ENCODE measurements at places on chromosomes 5 and 9.

GRCh38 chr5:149824846-149825245 is 94.7 kb downstream of the PPARGC1B start:
- ATAC-seq: no peak

DNA sequence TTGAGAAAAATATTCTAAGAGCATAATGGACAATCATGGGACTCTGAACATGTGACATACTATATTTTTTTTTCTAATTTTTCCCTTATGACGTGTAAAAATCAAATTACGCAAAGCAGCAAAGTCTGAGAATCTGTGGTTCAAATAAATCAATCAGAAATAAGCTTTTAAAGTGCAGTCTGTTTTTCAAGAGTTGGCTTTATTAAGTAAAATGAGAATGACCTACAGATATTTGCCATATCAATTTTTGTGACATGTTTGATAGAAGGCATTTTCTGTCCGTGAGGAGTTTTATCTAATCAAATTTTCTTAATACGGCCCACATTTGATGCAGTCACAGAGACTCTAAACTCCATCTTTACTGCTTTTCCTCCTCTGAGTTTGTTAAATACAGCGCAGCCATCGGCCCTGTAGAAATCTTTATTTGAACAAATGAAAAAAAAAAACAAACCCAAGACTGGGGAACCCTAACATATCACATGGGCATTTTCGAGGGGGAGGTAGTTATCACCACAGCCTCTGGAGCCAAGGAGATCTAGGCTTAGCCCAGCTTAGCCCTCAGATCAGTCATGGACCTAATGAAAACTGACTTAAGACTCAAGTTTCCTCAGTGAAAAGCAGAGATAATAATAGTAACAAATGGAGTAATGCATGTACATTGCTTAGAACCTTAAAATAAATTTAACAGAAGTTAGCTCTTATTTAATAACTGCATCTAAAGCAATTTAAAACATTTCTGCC is 263.6 kb upstream of the C9orf72 start:
- peak; percentile 82 for ATAC-seq

DNA sequence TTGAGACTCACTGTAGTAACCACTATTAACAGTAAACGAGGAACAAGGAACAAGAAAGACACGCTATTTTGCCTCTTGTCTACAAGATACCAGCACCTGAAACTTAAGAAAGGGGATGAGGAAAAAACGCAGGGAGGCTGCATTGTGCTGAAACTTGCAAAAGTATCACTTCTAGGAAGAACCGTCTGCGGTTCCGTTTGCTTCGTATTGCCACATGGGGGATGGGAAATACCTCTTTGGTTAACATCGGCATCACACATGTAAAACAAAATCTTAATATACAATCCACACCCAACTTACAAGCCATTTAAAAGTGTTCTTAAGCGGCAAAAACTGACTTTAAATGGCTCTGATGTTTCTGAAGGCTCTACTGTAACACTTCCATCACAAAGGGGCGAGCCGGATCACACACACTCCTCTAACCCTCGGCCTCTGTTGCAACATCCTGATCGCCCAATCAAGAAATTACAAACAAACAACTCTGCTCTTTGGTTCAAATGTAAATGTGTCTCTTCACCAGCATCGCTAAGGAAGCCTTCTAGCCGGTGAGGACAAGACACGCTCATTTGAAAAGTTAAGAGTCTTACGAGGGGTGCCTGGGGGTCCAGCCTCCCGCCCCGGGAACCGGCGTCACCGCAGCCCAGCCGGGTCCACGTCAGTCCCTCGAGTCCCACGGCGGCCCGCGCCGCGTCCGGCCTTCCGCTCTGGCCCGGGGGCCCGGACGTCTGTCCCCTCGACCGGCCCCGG is 621 bp downstream of the SEC16A start:
- no peak for ATAC-seq

GRCh38 chr9:2790466-2790865 is 53.4 kb downstream of the PUM3 start:
- ATAC-seq: no peak

- ATAC-seq: peak; percentile 45
Measured at GRCh38 chr5:141850244-141850768, 27.9 kb downstream of the PCDH1 start.

GRCh38 chr5:124701016-124701415 is 45.4 kb downstream of the ZNF608 start:
- ATAC-seq: no peak

GRCh38 chr5:128596071-128596470 is 58.0 kb upstream of the FBN2 start:
- ATAC-seq: no peak

- peak; percentile 100 for ATAC-seq
Measured at GRCh38 chr5:159510282-159510681, 180.0 kb upstream of the IL12B start.

DNA sequence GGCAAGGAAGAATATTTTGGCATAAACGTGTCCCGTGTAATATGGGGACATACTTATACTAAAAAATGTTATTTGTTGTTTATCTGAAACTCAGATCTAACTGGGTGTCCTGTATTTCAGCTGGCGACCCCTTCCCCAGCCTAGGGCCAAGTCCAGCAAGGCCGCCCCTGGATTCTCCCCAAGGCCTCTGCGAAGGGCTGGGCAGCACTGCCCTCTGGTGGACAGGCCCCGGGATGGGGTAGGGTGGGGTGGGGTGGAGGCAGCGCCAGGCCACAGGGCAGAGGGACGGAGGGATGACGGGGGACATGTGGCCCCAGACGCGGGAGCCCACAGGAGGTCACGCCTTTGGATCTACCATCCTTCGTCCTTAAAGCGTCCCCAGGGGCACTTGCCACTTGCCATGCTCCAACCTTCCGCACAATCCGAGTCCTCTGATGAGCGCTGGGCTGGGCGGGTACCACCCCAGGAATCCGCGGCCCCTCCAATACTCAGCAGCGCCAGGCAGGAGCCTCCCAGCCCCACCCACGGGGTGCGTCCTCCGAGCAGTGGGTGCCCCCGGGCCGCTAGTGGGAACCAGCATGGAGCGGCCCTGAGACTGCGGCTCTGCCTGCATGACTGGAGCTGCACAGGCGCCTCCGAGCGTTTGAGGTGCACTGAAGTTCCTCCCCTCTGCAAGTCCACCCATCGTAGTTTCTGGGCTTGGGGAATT is 7.1 kb upstream of the AGPAT2 start:
- ATAC-seq: peak; percentile 85

DNA sequence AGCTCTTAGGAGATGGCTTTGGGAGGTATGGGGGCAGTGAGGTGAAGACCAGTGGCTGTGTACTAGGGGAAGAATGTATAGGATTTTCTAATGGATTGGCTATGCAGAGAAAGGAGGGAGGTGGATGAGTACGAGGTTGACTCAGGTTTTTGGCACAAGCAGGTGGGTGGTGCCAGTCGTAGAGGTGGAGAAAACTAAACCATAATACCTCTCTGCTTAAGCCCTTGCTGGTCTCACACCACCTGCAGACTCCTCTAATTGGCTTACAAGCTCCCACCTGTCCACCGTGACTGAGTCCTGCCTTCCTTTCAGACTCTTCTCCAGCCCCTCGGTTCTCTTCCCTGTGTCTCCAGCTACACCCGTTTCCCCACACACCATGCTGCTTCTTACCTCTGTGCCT is 521.7 kb upstream of the CLINT1 start:
- ATAC-seq: no peak

GRCh38 chr5:150153957-150154617 is 1.6 kb downstream of the PDGFRB start:
- ATAC-seq: peak; percentile 52

DNA sequence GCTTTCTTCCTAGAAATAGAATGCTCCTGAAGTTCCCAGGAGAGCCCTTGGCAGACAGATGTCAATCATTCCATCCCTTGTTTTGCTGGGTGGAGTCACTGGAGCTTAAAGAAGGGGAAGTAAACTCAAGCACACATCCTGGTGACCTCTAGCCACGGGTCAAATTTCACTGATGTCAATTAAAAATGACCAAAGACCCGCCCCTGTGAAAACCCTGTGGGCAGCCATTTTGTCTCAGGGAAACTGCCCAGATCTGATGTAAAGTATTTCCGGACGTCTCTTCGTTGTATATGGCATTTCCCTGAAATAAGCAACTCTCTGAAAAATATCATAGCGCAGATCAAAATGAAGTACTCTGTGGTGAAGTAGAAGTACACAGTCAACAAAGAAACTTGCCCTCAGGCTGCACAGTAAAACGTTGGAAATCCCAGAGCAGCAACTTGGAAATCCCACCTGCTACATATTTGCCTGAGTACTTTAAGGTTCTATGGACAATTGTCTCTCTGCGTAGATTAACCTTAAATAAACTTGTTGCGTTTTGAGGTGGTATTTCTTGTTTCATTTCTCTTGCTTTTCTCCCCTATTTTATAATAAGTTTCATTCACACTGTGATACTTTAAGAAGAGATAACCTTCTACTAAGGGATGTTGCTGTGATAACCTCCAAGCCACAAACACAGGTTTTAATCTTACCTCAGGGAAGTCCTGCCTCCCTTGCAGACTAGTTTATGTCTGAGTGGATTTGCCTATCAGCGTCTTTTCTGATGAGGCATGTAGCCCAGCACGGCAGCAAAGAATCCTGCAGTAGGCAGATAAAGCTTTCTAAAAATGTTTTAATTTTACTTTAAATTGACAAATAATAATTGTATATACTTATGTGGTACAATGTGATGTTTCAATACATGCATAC is 60.9 kb upstream of the PIP5K1B start:
- ATAC-seq: no peak

GRCh38 chr9:36566813-36567221 is 5.9 kb upstream of the MELK start:
- ATAC-seq: peak; percentile 95

- ATAC-seq: no peak
Measured at GRCh38 chr5:96091874-96092273, 130.2 kb upstream of the ELL2 start.

DNA sequence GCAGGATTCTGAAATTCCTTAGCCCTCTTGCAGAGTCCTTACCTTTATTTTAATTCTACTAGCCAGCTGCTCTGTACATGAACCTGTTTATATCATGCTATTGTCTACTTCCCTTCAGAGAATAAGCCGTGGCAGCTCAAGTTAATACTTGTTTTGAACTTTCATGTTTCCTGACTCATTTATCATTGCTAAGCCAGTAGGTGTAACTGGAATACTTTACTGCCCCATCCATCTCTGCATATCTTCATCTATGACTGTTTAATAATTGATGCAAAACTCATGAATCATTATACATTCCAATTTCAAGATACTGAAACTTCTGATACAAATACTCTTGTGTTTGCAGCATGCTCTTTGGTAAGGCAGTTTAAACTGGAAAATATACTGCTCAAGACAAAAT is 174.7 kb downstream of the PPP2R2B start:
- ATAC-seq: peak; percentile 86

DNA sequence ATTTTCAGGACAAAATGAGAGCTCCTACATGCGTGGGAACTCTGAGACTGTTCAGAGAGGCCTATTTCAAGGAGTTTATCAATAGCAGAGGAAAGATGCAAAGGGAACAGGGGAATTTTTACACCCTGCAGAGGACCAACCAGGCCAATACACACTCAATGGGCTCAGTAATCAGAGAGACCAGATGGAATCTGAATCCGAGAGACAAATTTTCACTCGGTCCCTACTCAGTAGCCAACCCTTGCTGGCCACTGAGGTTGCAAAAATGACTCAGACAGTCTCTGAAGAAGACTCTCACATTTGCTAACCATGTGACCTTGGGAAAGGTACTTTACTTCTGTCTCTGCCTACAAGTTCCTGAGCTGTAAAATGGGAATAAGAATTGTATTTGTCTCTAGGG is 479.4 kb downstream of the CDK5RAP2 start:
- no peak for ATAC-seq

- ATAC-seq: peak; percentile 27
Measured at GRCh38 chr5:1666812-1667588, 132.6 kb downstream of the MRPL36 start.

DNA sequence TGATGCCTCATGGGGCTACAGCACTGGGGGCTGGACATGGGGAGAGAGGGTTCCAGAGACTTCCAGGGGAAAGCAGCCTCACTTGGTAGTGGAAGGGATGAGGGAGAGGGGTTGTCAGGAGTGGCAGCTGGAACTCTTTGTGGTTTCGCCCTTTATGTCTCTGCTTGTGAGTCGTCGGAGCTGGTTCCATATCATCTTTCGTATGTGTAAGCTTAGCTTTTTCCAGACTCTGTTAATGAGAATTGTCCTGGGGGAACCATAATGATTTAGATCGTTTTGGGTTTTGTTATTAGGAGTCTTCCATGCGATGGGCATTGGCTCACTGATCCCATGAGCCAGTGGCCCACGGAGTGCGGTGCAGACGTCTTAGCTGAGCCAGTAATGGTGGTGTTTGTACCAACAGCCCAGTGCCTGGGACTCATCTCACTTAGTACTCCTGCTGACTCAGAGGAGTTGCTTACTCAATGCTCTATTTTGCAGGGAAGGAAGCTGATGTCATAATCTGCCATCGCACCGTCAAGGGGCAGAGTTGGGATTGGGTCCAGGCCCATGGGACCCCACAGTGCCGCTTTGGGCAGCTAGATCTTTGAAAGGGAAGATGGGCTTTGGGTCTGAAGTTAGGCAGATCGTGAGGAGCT is 48.5 kb downstream of the NEK6 start:
- ATAC-seq: peak; percentile 82

DNA sequence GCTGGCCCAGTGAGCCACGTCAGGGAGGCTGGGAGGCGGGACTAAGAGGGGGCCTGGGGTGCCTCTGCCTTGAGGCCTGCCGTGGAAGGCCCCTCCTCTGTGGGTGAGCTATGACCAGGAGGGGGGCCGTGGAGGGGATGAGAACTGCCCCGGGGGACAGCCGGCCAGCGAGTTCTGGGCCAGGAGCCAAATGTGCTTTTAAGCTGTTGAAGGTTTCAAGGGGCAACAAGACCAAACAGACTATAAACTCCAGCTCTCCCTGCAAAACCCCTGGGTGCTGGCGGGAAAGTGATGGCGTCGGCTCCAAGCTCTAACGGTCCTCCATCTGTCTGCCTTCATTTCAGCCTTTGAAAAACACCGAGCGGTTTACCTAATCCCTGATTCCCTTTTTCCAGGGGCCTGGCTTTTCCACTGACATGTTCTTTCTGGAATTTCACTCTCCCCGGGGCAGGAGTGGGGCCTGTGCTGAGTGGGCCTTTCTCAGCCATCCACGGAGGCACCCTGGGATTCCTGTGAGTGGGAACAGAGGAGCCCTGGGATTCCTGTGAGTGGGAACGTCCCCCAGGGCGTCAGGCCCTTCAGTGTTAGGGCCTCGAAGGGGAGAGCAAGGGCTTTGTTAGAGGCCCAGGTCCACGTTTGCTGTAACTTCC is 65.6 kb downstream of the COL5A1 start:
- peak; percentile 89 for ATAC-seq

- ATAC-seq: no peak
Measured at GRCh38 chr5:141032626-141033025, 18.5 kb upstream of the PCDHB1 start.

DNA sequence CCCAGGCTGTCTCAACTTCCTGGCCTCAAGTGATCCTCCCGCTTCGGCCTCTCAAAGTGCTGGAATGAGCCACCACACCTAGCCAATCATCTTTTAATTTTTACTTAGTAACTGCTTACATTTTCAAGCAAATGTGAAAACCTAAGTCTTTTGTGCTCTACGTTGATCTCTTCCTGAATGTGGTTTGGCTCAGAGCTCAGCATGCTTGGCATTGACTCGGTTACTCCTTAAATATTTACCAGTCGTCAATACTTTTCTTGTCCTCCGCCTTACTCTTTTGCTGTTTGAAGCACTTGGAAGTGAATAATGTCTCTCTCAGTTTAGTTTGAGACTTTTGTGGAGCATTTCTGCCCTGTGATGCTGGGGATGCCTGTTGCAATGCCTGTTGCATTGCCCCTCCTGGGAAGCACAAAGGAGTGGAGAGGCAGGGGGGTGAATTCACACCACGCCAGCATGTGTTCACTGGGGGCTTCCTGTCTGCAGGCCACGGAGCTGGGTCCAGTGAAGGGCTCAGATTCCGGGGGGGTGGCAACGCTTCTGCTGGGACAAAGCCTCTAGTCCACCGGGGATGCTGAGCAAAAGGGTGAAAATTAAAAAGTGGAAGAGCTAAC is 13.1 kb upstream of the TENT4A start:
- ATAC-seq: no peak

Measured in SK-N-SH treated with all-trans-retinoic acid at 6 μM for 48 hours (cell line).